H7 (cell line): ENCODE measurements at places on chromosomes 7 and 10.

GRCh38 chr7:28024786-28025334 is 155.7 kb downstream of the JAZF1 start:
- no peak for DNase-seq

- DNase-seq: no peak
Measured at GRCh38 chr10:127021801-127022200, 116.6 kb downstream of the DOCK1 start.

DNA sequence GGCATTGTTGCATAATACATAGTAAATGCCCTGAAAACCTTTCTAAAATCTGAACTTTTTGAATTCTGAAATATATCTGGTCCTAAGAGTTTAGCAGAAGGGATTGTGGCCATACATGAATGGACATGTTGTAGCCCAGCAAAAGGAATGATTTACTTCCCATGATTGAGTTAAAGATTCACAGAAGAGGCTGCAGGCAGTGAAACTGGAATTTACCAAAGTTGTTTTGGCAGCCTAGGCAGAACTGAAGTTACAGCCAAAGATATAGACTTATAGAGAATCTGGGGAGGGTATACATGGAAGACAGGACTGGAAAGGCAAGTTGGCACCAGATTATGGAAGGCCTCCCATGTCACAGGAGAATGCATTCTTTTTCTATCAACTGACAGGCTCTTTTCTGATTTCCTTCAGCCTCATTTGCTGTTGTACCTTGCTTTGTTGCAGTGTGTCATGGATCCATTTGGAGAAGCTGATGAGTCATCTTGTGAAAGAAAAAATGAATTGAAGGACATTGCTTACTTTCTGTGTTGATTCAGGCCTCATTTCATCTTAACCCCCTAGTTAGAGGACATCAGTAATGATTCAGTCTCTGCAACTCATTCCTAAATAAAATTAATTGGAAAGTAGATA is 356.2 kb upstream of the LRGUK start:
- DNase-seq: no peak

DNA sequence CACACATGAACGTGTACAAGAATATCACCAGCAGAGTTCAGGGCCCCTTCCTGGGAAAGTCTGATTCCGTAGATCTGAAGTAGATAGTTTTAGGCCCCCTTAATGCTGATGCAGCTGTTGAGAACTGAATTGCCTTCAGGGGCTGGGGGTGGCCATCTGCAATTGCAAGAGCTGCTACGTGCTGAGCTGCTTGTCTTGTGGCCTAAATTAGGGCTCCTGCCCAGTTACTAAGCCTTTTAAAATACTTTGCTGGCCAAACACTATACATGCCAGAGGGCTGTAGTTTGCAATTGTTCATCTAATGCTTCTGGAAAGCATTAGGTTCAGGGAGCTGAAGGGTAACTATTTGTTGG is 71.7 kb downstream of the TMEM178B start:
- DNase-seq: no peak

DNA sequence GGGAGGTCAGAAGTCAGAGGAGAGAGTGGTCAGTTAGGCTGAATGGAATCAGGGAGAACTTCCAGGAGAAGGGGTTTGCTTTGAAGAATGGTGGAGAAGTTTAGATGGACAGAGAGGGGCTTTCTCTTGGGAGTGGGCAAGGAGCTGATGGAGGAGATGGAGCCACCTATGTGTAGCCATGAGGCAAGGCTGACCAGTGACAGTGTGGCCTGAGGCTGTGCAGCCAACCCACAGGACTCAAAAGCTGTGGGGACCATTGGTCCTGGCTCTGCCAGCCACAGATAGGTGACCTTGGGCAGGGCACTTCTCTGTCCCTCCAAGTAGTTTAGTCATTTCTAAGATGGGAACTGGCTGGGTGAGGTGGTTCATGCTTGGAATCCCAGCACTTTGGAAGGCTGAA is 18.7 kb downstream of the NEURL1 start:
- DNase-seq: no peak

GRCh38 chr7:88071994-88072714 is 138.1 kb downstream of the ADAM22 start:
- DNase-seq: no peak

DNA sequence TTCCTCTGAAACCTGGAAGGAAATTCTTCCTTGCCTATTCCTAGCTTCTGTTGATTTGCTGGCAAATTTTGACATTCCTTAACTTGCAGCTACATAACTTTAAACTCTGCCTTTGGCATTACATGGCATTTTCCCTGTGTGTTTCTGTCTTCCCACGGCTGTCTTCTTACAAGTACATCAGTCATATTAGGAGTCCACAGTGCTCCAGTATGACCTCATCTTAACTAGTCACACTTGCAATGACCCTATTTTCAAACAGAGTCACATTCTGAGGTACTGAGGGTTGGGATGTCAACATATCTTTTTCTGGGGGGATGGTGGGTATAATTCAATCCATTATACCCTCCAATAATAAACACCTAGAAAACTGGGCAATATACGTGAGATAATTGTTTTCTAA is 37.4 kb upstream of the EPHB6 start:
- DNase-seq: no peak

- no peak for DNase-seq
Measured at GRCh38 chr7:5769571-5769970, 11.9 kb downstream of the RNF216 start.

DNA sequence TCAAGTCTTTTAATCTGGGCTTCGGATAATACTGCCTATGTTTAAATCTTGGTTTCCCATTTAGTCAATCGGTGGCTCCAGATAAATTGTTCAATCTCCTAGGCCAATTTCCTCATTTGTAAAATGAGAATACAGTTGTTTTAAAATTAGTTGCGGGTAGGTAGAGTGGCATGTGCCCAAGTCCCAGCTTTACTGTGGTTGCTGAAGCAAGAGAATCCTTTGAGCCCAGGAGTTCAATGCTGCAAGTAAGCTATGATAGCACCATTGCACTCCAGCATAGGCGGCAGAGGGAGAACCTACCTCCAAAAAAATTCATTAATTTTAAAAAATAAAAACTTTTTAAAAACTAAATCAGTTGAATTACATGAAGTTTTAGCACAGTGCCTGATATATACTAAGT is 7.3 kb downstream of the RNF216 start:
- no peak for DNase-seq

DNA sequence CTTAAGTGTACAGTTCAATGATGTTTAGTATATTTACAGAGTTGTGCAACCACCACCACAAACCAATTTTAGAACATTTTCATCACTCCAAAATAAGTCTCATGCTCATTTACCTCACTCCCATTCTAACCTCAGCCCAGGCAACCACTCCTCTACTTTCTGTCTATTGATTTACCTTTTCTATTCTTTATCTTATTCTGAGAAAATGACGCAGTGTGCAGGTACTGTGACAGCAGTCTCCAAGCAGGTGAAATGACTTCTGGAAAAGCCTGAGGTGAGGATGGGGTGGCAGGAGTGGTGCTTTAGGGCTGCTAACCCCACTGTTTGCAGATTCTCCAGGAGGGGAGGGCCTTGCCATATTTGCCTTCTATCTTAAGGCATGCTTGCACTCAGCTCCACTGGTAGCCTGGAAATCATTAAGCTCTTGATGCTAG is 39.5 kb downstream of the GARS1 start:
- DNase-seq: no peak

- DNase-seq: peak; percentile 51
Measured at GRCh38 chr10:33010132-33011037, 52.4 kb upstream of the ITGB1 start.

GRCh38 chr7:70410134-70410750 is 721.7 kb upstream of the GALNT17 start:
- DNase-seq: no peak
